ENCODE measurements at places on chromosomes 5 and 9. TPM values are rescaled to one million over a fixed set of nuclear protein-coding genes. Genes with fewer than 3 reads are reported as not detected.

The FAT2 gene
- 0.07 TPM for total RNA-seq

- H3K27ac ChIP-seq, result peak overlapping the region; percentile 3
- H3K27me3 ChIP-seq, result no peaks in the 10 kb centered on the region
- no peaks in the 10 kb centered on the region for H3K36me3 ChIP-seq
- H3K4me3 ChIP-seq, result no peak overlapping the region
Measured at GRCh38 chr5:33153831-33154230, 286.9 kb upstream of the TARS1 start.

DNA sequence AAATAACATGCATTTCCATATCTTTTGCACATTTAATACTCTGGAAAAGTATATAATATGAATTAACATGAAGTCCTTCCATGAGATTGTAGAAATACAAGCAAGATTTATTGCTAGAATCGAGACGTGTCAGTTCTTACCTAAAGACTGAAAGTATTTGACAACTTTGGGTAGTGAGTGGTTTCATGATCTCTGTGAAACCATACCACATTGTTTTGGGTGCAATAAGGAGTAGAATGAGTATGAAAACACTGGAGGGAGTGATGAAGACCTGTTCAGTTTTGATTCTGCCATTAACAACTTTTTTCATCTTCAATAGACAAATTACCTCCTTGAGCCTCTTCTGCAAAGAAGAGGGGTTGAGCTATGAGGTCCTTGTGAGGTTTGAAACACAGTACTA is 133.7 kb downstream of the NUDT12 start:
- no peak overlapping the region for H3K4me3 ChIP-seq
- H3K27me3 ChIP-seq, result no peaks in the 10 kb centered on the region
- no peak for DNase-seq
- H3K27ac ChIP-seq, result no peak overlapping the region

DNA sequence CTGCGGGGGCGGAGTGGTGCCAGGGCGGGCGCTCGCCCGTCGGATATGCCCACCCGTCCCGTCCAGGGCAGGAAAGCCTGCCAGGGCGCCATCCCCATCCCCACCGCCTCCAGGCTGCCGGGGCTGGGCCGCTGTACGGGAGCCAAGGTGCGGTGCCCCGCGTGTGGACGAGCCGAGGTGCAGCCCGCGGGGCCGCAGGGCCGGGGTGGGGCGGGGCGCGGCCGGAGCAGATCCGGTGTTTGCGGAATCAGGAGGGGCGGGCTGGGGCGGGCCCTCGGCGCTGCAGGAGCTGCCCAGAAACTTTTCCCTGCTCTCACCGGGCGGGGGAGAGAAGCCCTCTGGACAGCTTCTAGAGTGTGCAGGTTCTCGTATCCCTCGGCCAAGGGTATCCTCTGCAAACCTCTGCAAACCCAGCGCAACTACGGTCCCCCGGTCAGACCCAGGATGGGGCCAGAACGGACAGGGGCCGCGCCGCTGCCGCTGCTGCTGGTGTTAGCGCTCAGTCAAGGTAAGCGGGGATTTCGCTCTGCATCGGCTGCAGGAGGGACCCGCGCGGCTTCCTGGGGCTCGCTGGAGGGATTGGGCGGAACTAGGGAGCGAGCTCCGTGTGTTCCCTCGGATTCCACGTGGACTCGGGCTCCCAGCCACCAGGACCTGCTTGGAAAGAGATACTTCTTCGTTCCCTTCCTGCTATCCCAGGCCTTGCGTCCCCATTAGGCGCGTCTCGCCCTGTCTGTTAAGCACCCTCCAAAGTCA is at the start of gene ITGA2:
TSS of gene ITGA2 (plus strand) at position 328 of the 756 bp plus-strand sequence. CDS start at position 445, 117 bp downstream.
- H3K4me3 ChIP-seq, result peak within 1 kb of the TSS; percentile 77
- peaks cover 7% of the 10 kb centered on the region for H3K4me1 ChIP-seq
- H3K27me3 ChIP-seq, result peaks cover 48% of the 10 kb centered on the region
- H3K36me3 ChIP-seq, result no peaks in the 10 kb centered on the region
- DNase-seq, result peak; percentile 45
- H3K27ac ChIP-seq, result peak within 1 kb of the TSS; percentile 24

The TRIM36 gene
- total RNA-seq, result 9.4 TPM

The DPH7 gene
- 58.8 TPM for total RNA-seq

GRCh38 chr9:1929722-1930244 is 85.4 kb upstream of the SMARCA2 start:
- no peak for DNase-seq
- no peak overlapping the region for H3K27ac ChIP-seq
- peaks cover 4% of the 10 kb centered on the region for H3K27me3 ChIP-seq
- peaks cover 1% of the 10 kb centered on the region for H3K36me3 ChIP-seq

The UGT3A1 gene
- total RNA-seq, result 5.2 TPM

DNA sequence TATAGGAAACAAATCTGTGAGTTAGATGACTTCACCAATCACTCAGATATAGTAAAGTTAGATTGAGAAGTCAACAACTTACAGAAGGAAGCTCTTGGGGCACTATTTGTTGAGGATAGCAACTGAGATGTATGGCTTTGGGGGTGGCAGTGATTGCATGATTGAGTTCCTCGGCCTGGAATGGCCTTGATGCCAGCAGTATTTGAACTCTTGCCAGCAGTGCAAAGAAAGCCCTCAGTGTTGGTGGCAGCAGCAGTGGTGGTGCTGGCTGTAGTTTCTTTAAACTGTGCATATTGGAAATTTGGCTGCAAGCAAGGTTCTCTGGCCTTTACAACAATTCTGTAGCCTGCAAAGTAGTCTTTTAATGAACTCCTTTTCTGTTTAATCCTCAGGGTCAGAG is 41.4 kb upstream of the PJA2 start:
- no peak for DNase-seq
- peaks cover 6% of the 10 kb centered on the region for H3K4me1 ChIP-seq
- no peaks in the 10 kb centered on the region for H3K27me3 ChIP-seq
- no peaks in the 10 kb centered on the region for H3K36me3 ChIP-seq
- no peak overlapping the region for H3K4me3 ChIP-seq

GRCh38 chr5:5350101-5350500 is 72.4 kb upstream of the ICE1 start:
- peaks cover 22% of the 10 kb centered on the region for H3K4me1 ChIP-seq
- DNase-seq, result no peak
- H3K36me3 ChIP-seq, result no peaks in the 10 kb centered on the region
- no peak overlapping the region for H3K4me3 ChIP-seq
- H3K27me3 ChIP-seq, result peaks cover 2% of the 10 kb centered on the region

The PTGDS gene
- total RNA-seq, result not detected

- H3K4me3 ChIP-seq, result no peak overlapping the region
- peak overlapping the region; percentile 35 for H3K27ac ChIP-seq
- no peaks in the 10 kb centered on the region for H3K27me3 ChIP-seq
- no peaks in the 10 kb centered on the region for H3K4me1 ChIP-seq
- H3K36me3 ChIP-seq, result peaks cover 29% of the 10 kb centered on the region
Measured at GRCh38 chr5:132886064-132886823, 12.8 kb downstream of the LEAP2 start.

DNA sequence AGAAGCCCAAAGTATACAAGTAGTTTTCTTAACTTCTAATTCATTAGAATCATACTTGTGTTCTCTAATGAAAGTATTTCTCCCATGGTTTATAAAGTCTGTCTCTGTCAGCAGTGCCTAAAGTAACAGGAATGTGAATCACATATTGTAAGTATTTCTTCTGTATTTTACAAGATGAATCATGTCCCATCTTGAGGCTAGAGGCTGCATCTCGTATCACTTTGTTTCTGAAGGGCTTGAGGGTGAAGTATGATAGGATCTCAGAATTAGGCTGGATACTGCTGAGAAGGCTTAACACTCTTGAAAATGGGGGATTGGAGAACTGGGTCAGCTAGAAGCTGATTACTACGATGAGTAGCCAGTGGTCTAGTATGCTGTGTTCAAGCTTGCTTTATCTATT is 242.2 kb upstream of the ACTBL2 start:
- no peak overlapping the region for H3K27ac ChIP-seq
- no peaks in the 10 kb centered on the region for H3K4me1 ChIP-seq
- H3K4me3 ChIP-seq, result no peak overlapping the region
- peaks cover 3% of the 10 kb centered on the region for H3K27me3 ChIP-seq

- H3K4me1 ChIP-seq, result peaks cover 4% of the 10 kb centered on the region
- DNase-seq, result no peak
- no peak overlapping the region for H3K4me3 ChIP-seq
- no peak overlapping the region for H3K27ac ChIP-seq
- H3K36me3 ChIP-seq, result no peaks in the 10 kb centered on the region
- peaks cover 60% of the 10 kb centered on the region for H3K27me3 ChIP-seq
Measured at GRCh38 chr5:135891268-135891667, 4.4 kb downstream of the IL9 start.

GRCh38 chr5:139711067-139711905 is 63.1 kb downstream of the CXXC5 start:
- H3K27ac ChIP-seq, result no peak overlapping the region
- peaks cover 24% of the 10 kb centered on the region for H3K4me1 ChIP-seq
- DNase-seq, result no peak

DNA sequence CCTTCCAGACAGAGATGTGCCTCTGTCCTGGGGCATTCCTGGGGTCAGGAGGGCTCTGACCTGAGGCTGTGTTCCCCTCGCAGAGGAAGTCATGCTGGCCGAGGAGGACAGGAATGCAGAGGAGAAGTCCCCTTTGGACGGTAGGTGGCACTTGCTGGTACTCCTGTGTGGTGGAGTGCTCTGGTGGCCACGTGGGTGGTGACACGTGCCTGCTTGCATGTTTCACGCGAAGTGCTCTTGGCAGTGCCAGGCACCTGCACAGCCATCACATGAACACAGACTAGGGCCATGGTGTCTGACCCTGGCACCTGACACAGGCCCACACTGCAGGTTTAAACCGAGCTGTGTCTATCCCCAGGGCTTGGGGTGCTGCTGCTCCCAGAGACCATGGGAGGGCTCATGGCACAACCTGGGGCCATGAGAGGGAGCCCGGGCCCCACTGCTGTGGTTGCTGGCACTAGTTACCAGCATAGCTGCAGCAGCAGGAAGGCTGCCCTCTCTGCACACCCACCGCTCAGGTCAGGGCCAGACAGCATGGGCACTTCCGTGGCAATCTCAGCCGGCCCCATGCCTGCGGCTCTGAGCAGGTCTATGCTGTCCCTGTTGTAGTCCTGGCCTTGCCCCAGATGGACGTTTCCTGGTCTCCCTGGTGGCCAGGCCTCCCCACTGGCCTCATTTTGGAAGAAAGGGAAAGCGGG is 79.3 kb downstream of the CACNA1B start:
- no peaks in the 10 kb centered on the region for H3K27me3 ChIP-seq
- H3K4me3 ChIP-seq, result no peak overlapping the region
- no peaks in the 10 kb centered on the region for H3K4me1 ChIP-seq
- no peak overlapping the region for H3K27ac ChIP-seq
- DNase-seq, result no peak

The RABEPK gene
- total RNA-seq, result 15.0 TPM

GRCh38 chr5:16048132-16048531 is 131.5 kb downstream of the MARCHF11 start:
- no peak for DNase-seq
- no peaks in the 10 kb centered on the region for H3K27me3 ChIP-seq
- H3K36me3 ChIP-seq, result no peaks in the 10 kb centered on the region
- no peak overlapping the region for H3K4me3 ChIP-seq
- no peaks in the 10 kb centered on the region for H3K4me1 ChIP-seq

The C6 gene
- total RNA-seq, result 0.74 TPM

The CXCL14 gene
- 6.1 TPM for total RNA-seq

DNA sequence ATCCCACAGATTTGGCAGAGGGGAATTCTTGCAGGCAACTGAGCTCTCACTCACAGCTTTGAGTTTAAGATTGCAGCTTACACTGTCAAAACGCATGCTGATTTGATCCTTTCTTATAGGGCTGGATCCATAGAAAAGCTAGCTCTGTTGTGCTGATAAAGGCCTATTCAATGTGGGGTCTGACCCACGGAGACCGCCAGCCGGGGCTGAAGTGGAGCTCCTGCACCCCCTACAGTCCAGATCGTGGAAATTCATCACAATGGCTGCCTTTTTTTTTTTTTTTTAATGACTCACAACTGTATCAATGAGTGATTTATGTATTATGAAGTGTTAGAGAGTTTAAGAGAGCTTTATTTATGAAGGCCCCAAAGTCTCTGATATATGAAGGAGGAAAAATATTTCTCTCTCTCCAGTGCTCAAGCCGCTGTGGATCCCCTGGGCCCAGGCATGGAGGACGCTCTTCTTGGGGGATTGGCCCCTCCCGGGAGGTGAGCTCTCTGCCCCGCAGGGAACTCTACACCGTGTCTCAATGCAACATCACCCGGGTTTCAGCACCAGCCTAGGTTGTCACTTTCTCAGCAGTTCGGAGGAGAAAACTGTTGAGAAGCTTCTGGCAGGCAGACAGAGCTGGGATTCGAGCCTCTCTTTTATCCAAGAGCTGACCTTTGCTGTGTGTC is 700.2 kb downstream of the IRX1 start:
- DNase-seq, result peak; percentile 50
- no peaks in the 10 kb centered on the region for H3K36me3 ChIP-seq
- H3K4me1 ChIP-seq, result no peaks in the 10 kb centered on the region
- peaks cover 57% of the 10 kb centered on the region for H3K27me3 ChIP-seq

GRCh38 chr5:33275921-33276627 is 164.7 kb upstream of the TARS1 start:
- no peak for DNase-seq
- H3K27me3 ChIP-seq, result no peaks in the 10 kb centered on the region
- no peak overlapping the region for H3K27ac ChIP-seq
- no peak overlapping the region for H3K4me3 ChIP-seq
- no peaks in the 10 kb centered on the region for H3K36me3 ChIP-seq

- H3K27me3 ChIP-seq, result peaks cover 22% of the 10 kb centered on the region
- DNase-seq, result no peak
- no peaks in the 10 kb centered on the region for H3K36me3 ChIP-seq
- H3K4me3 ChIP-seq, result no peak overlapping the region
- no peak overlapping the region for H3K27ac ChIP-seq
Measured at GRCh38 chr9:68548241-68548640, 7.6 kb upstream of the TMEM252 start.

The CCIN gene
- total RNA-seq, result not detected

DNA sequence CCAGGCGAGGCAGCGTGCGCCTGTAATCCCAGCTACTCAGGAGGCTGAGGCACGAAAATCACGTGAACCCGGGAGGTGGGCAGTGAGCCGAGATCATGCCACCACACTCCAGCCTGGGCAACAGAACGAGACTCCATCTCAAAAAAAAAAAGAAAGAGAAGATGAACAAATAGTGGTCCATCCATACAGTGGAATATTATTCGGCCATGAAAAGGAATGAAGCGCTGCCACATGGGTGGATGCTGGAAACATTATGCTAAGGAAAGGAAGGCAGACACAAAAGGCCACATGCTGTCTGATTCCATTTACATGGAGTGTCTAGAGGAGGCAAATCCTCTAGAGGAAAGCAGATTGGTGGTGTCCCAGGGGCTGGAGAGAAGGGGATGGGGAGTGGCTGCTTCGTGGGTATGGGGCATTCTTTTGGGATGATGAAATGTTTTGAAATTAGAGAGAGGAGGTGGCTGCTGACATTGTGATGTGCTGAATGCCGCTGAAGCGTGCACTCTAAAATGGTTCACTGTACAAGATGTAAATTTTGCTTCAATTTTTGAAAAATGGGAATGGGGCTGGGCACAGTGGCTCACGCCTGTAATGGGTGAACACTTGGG is 17.0 kb downstream of the PLPP7 start:
- no peaks in the 10 kb centered on the region for H3K36me3 ChIP-seq
- H3K4me3 ChIP-seq, result no peak overlapping the region

The CCDC152 gene
- 0.17 TPM for total RNA-seq

GRCh38 chr9:87327575-87328125 is 170.0 kb upstream of the DAPK1 start:
- no peaks in the 10 kb centered on the region for H3K4me1 ChIP-seq
- H3K27me3 ChIP-seq, result peaks cover 22% of the 10 kb centered on the region
- H3K27ac ChIP-seq, result no peak overlapping the region
- peaks cover 3% of the 10 kb centered on the region for H3K36me3 ChIP-seq
- no peak for DNase-seq

- no peak for DNase-seq
- no peak overlapping the region for H3K27ac ChIP-seq
- no peaks in the 10 kb centered on the region for H3K4me1 ChIP-seq
- no peak overlapping the region for H3K4me3 ChIP-seq
- peaks cover 6% of the 10 kb centered on the region for H3K27me3 ChIP-seq
- no peaks in the 10 kb centered on the region for H3K36me3 ChIP-seq
Measured at GRCh38 chr9:135612437-135612836, 26.9 kb downstream of the GLT6D1 start.

The FRRS1L gene
- 4.9 TPM for total RNA-seq

The LRRC70 gene
- 0.77 TPM for total RNA-seq
